ENCODE measurements at places on chromosomes 13 and 19.

DNA sequence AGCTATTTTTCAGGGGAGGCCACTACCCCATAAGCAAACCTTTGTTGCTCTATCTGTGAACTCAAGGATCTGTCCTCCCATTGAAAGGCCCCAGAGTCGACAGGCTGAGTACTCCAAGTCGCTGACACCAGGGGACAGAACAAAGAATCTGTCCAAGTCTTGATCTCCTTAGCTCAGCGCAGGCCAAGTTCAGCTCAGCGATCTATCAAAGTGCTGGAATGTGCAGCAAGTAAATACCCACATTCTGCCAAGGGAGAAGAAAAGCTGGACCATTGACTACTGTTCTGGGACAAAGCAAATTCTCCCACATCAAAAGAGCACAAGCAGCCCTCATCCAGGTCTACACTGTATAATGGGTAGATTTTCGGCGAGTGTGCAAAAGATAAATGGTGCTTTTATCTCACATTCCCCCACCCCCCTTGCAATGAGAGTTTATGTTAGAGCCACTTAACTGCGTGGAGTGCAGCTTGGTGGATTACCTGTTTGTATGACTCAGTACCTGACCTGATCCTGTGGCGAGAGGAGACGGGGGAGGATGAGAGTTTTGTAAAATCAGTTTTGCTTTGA lies 391.7 kb upstream of the SGCG start:
- no peak for DNase-seq

GRCh38 chr13:110443622-110444225 lies 117.8 kb downstream of the RAB20 start:
- DNase-seq, result no peak

- no peak for DNase-seq
These were observed 608 bp downstream of the CD70 start for GRCh38 chr19:6590258-6590826.

- DNase-seq, result no peak
These were observed 32.0 kb upstream of the TMEM255B start for GRCh38 chr13:113726961-113727411.

DNA sequence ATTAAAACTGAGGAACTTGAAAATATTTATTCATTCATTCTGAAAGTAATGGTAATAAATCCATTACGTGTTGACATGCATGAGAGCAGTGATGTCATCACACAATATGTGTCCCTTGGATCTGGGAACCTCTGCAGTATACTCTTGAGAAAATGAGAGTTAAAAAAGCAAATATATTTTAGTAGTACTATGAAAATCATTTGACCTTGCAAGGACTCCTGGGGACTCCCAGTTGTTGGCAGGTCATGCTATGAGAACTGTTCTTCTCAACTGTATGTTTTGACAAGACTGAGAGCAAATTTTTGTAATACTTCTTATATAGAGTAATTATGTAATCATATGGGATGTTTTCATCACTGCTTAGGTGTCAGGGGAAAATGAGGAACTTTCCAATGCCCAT lies 249.4 kb downstream of the PCCA start:
- DNase-seq, result no peak

DNA sequence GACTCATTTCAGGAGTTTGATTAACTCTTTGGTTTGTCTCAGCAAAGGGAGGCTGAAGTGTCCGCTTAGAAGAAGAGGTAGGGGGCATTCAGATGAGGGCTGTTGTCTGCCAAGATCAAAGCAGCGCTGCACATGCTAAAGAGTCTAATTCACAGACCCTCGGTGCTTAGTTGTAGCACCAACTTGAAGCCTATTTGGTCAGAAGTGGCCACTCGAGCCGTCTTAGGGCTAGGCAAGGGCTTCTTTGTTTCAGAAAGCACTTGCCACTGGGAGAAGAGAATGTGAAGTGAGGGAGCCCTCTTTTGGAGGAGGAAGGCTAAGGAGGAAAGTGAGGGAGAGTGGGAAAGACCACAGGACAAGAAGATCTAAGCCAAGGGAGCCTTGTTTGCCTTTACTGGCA lies 313.4 kb upstream of the TMTC4 start:
- DNase-seq, result no peak

DNA sequence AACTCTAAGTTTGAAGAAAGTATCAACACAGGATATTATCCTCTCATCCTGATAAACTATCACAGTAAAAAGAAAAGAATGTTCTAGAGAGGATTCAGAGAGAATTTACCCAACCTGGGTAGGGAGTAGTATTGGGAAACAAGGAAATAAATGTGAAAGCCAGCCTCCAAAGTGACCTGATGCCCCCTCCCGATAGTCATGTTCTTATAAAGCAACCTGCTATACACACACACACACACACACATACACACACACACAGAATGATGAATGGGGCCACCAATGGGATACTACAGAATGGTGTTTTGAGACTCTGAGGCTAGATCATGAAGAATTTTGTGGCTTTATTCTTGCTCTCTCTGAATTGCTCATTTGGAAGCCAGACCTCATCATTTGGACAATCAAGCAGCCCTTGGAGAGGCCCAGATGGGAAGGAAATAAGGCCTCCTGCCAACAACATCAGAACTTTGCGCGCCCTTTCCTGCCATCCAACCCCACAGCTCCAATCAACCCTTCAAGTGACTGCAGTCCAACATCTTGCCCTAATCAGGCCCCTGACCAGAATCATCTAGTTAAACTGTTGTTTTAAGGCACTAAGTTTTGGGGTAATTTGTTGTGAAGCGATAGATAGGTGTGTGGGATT lies 807.9 kb upstream of the ARGLU1 start:
- DNase-seq, result no peak

DNA sequence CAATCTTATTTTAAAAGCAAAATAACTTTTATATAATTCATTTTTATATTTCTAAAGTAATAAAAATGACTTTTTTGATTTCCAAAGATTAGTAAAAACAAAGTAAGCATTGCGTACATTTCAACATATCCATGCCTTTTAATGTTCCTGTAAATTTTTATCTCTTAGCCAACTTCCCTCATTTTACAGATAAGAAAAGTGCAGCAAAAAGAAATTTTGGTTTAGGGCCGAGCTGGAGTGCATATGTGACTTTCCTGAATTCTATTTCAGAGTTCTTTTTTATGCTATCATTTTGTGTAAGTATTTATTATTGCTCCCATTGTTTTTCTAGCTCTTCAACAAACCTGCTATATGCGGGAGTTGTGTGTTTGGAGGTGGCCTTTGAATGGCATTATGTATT lies 195.3 kb downstream of the NHLRC3 start:
- no peak for DNase-seq

- DNase-seq, result no peak
These were observed 941.9 kb upstream of the SLC10A2 start for GRCh38 chr13:104008075-104008474.

- no peak for DNase-seq
These were observed 38.2 kb downstream of the ARRDC2 start for GRCh38 chr19:18046059-18046718.

- DNase-seq, result no peak
These were observed at the start of gene NPAS1 for GRCh38 chr19:47019431-47020041. Gene NPAS1, plus strand, starts transcription at chr19:47019837. Its CDS starts 1,211 bp downstream, at chr19:47021048.

GRCh38 chr19:4303819-4304537 lies 420 bp upstream of the FSD1 start:
- DNase-seq, result no peak

DNA sequence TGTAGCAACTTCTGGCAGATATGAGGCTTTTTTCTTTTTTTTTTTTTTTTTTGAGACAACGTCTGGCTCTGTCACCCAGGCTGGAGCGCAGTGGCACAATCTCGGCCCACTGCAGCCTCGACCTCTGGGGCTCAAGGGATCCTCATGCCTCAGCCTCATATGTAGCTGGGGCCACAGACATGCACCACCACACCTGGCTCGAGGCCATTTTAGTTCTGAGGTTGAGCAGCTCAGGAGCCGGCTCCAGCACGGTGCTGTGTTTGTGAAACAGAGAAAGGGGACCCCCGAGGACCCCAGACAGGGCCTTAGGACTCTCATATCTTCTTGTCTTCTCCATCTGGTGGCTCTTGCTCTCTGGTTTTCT lies 3.4 kb upstream of the FLT3LG start:
- DNase-seq, result no peak

DNA sequence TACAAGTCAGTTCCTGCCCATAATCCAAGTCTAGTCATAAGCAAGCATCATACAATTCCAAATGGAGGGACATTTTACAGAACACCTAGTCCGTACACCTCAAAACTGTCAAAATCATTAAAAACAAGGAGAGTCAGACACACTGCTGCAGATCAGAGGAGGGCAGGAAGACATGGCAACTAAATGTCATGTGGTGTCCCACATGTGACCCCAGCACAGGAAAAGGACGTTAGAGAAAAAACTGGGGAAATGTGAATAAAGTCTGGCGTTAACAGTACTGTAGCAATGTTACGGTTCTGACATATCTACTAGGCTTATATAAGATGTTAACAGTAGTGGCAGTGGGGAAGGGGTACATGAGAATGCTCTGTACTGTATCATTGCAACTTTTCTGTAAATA lies 2.3 kb downstream of the ZSCAN5A start:
- no peak for DNase-seq

DNA sequence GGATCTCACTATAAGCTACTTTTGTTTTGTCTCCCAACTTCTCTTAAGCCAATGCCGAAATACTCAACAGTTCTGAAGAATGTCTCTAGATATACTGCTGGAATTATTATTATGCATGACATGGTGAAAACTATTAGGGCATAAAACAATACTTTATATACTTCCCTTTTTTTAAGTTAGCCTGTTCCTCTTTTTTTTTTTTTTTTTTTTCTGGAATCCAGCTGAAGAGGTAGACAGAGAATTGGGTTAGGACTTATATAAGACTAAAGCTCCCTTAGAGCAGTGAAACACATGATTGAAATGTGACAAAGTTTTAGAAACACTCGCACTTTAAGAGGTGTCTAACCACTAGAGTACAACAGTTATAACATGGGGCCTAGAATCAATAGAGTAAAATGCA lies 850.9 kb upstream of the PCDH9 start:
- no peak for DNase-seq

- DNase-seq, result no peak
These were observed 329.3 kb downstream of the SUCLA2 start for GRCh38 chr13:47671776-47672175.

DNA sequence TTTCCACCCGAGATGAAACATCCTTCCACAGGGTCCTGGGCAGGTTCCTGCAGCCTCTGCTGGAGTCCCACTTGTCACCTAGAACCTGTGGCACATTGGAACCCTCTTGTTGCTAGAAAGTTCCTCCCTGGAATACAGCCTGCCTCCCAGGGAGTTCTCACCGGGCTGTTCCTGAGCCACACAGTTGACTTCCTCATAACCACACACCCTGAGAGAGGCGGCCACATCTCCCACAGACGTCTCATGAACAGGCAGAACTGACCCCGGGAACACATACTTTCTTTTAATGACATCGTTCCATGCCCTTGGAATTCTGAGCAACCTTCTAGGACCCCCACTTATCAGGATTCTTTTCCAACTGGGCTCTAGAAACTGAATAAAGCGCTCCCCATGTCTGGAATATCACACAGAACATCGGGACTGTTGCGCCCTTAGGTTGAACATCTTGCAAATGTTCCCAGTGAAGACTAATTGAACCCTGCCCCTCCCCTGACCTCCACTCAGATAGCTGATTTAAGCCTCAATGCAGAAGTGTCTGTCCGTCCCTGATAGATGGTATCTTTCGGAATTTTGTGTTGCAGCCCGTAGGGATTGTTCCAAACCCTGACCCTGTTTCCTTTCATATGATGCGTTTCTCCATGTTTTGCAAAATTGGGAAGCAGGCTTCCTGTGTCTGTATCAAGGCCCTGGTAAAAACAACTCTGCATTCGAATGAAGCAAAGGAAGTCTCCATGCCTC lies 91.1 kb downstream of the RAB20 start:
- no peak for DNase-seq

DNA sequence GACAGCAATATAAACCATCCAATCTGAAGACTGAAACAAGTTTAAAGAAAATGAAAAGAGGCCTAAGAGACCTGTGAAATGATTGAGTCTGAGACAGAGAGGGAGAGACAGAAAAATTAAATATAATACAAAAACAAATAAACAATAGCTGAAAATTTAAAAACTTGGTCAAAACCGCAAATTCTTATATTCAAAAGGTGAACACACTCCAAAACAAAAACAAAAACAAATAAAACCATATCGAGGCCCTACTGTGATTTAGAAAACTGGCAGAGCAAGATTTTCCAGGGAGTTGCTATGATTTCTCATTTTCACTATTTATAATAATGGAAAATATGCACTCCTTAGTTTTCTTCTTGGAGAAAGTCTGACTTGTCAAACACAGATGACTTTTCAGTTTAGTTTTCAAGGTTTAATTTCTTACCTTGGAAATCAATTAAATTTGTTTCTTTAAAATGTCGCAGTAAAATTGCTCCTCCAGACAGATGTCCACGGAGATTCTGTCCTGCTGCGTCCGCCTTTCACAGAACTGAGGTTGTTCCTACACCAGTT lies 1420.3 kb downstream of the UQCRFS1 start:
- no peak for DNase-seq

- DNase-seq, result no peak
These were observed 66.3 kb downstream of the SPRY2 start for GRCh38 chr13:80274643-80275042.

- DNase-seq, result no peak
These were observed 73.8 kb upstream of the FAM216B start for GRCh38 chr13:42707586-42707985.

DNA sequence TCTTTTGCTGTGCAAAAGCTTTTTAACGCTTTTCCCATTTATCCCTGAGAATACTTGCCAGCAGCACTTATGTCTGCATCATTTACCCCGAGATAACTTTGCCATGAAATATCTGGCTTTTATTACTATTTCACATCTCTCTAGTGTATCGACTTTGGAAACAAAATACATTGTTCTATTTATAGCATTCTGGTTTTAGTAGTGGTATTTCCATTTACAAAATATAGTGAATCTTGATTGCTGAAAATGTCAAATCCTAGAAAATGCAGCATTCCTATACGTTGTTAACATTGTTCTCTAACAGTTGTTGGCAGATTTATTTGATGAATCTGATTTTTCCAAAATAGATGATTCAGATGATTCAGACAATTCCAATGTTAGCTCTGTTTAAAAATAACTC lies 189.3 kb upstream of the SPRY2 start:
- no peak for DNase-seq

DNA sequence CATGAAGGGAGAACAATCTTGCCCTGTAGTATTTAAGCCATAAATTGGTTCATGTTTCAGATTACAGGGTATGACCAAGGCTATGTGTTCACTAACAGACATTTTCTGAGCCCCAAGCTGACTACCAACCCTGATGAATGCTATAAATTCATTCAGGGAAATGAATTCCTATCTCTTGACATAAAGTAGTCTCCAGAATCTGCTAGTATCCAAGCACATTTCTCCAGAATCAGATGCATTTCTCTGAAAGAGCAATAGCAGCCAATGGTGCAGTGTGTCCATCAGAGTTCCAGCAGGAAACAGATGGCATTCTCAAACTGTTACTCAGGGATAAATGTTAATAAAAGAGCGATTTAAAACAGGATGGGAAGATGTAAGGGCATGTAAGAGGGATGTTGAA lies 226.4 kb downstream of the COG6 start:
- no peak for DNase-seq

GRCh38 chr13:33537676-33538075 lies 252.1 kb upstream of the STARD13 start:
- DNase-seq, result no peak

GRCh38 chr13:20370815-20371421 lies 138.8 kb upstream of the GJB6 start:
- no peak for DNase-seq
